ENCODE measurements at places on chromosomes 4 and X.

GRCh38 chrX:88746925-88747324 lies at the start of gene CPXCR1:
Gene CPXCR1, plus strand, starts transcription at chrX:88747225. Its CDS starts 6,190 bp downstream, at chrX:88753415.
- DNase-seq: no peak

DNA sequence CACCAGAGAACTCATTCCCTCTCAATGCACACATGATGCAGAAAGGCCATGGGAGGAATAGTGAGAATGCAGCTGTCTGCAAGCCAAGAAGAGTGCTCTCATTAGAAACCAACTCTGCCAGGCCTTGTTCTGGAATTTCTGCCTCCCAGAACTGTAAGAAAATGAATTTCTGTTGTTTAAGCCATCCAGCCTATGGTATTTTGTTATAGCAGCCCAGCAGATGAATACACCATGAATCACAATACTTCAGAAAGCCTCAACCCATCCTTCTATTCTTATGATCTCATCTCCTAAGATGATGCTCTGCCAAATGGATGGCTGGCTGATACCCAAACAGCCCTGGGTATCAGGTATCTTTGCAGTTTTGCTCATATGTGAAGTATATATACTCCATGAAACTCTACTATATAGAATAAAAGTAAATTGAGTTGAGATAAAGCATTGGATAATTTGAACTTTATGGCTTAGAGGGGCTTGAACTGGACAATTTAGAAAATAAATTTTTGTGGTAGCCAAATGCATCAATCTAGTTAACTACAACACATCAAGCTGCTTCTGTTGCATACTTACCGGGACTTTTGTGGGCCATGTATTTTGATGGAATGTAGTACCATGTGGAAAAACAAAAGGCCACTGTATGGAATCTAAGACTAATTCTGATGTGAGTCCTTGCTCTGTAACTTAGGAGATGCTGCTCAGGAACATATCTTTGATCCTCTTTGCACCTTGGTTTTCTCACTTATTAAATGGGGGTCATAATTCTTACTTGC lies 245.9 kb downstream of the HS3ST1 start:
- no peak for DNase-seq

GRCh38 chr4:98267498-98267897 lies 6.3 kb downstream of the RAP1GDS1 start:
- no peak for DNase-seq

DNA sequence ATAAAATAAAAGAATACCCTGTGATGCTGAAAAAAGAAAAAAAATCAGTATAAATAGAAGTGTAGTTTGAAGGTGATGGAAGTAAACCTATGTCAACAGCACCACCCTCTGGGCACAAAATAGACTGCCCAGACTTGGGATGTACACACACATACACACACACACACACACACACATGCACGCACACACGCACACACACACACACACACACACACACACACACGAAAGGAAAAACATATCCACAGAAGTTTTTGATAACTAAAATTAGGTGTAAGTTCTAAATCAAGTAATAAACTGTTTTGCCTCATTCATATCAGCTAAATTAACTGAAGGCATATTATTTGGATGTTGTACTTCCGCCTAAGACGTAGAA lies 40.5 kb downstream of the ANXA5 start:
- no peak for DNase-seq

GRCh38 chrX:38898261-38898660 lies 97.0 kb downstream of the MID1IP1 start:
- DNase-seq: no peak

GRCh38 chr4:72494156-72494555 lies 74.9 kb downstream of the ADAMTS3 start:
- DNase-seq: no peak

DNA sequence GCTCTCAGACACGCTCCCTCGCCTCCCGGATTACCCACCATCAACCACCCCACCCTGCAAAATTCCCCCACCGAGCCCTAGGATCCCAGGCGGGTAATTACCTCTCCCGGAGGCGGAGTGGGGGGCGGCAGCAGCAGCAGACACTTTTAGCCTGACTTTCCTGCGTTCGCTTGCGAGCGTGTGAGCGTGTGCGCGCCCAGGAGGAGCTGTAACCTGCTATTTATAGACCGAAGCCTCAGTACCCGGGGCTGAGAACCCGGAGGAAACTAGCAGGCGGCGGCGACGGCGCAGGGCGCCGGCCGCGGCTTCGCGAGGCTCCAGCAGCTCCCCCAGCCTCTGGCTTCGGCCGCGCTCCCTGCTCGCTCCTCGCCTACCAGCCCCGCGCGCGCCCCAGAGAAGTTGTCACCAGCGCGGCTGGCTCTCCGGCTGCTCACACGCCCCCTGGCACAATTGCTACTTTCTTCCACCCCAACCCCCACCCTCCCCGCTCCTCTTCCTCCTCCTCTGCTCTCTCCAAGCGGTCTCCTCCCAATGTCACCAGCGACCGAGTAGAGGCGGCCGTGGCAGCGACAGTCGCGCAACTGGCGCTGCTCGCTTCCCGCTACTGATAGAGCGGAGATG lies at the start of gene INPP4B:
TSS of gene INPP4B (minus strand) at position 194 of the 621 bp plus-strand sequence.
- DNase-seq: peak; percentile 4

GRCh38 chrX:115650916-115651315 lies 89.9 kb downstream of the PLS3 start:
- no peak for DNase-seq

- no peak for DNase-seq
These were observed 71.1 kb downstream of the DCLK2 start for GRCh38 chr4:150149381-150149780.

DNA sequence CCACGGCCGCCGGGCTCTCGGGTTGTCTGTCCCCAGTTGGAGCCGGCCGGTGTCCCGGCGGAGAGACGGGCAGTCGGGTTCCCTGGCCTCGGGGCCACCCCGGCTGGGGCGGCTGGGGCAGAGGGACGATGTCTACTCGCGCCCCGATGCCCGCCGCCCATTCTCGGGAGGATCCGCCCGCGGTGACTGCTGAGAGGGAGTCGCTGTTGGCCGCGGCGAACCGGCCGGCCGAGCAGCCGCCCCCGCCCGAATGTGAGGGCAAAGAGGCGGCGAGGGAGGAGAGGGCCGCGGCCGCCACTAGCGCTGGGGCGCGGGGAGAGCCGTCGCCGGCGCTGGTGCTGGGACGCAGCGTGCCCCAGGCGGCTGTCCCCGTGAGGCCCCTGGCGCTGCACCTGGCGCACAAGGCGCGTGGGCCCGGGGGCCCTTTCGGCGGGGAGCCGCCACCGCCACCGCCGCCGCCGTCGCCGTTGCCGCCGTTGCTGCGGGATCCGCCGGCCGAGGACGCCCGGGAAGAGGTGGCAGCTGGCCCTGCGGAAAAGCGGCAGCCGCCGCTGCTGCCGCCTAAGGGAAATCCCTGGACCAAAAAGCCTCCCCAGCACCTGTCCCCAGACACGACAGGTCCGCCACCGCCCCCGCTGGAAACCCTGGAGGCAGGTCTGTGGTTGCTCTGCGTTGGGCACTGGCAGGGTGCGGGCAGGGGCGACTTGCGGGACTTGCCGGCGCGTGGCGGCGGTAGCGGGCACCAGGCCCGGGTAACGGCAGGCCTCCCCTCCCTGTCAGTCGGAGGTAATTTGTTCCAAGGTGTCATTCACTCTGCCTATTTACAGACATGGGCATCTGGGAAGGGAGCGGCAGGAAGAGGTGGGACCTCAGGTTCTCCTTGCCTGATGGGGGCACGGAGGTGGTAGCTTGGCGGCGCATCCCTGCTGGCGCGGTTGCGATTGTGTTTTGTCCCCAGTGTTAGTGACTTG lies 739 bp downstream of the LARP1B start:
- DNase-seq: peak; percentile 9

- DNase-seq: no peak
These were observed 1.2 kb upstream of the NEUROG2 start for GRCh38 chr4:112517067-112517634.

- DNase-seq: peak; percentile 50
These were observed 26.7 kb upstream of the CLDN34 start for GRCh38 chrX:9940421-9940820.

GRCh38 chr4:151641983-151642382 lies 118.8 kb downstream of the GATB start:
- DNase-seq: no peak

GRCh38 chrX:9252182-9252581 lies 212.7 kb upstream of the TBL1X start:
- no peak for DNase-seq

- peak; percentile 25 for DNase-seq
These were observed 56.9 kb upstream of the STS start for GRCh38 chrX:7090641-7091040.

DNA sequence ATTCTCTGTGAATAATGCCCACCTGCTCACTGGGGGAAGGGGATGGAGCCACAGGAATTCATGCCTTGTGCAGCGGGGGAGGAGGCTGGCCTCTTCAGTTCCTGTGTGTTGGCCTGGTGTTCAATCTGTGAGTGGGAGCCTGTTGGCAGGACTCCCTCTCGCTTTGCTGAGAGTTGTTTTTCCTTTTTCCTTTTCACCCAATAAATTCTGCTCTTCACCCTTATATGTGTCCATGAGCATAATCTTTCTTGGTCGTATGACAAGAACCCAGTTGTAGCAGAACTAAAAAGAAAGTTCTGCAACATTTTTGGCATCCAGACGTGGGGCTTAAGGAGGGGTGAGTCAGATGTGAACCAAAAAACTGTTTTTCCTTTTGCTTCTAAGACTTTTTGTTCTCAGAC lies 235.2 kb upstream of the HDX start:
- no peak for DNase-seq

DNA sequence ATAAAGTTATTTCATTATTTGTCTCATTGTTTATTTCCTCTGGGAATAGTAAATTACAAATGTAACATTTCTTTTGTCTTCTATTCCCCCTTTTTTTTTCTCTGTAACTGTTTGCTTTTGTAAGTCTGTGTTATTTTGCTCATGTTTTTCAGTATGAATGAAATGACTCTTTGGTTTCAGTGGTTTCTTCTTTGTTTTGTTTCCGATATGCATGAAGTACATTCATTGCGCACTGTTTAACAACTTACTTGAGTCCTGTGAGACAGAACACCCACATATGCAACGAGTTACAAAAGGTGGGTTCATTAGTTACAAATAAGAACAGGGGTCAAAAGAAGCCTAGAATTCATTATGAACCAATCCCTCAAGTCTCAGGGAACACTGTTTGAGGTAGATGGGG lies 175.0 kb upstream of the UGT8 start:
- no peak for DNase-seq

All from CD14-positive monocyte (primary cell).